ENCODE measurements at places on chromosomes 5 and 9.
A peak's percentile ranks its signal among the peaks of the same experiment; 100 is the strongest.

DNA sequence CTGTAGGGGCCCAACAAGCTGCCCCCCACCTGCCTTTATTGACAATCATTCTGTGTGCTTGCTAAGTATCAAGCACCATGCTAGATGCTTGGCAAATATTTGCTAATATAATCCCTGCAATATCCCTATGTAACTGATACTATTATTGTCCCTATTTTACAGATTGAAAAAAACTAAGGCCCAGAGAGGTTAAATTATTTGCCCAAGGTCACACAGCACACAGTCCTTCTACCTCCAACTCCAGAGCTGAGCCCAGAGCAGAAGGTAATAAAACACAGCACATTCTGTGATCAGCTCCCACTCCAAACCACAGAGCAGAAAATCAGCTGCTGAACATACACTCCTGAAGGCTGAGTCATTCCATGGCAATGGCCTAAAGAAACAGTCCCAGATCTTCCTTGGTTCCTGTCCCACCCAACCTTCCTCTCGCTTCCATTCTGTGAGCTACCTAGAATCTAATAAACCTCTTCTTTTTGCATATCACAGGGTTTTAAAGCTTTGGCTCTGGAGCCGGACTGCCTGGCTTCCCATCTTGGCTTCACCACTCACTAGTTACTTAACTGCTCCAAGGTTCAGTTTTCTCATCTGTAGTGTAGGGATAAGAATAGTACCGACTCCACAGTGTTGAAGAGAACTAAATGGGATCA, 66.7 kb upstream of the ADRA1B start:
- peak; percentile 91 for DNase-seq

DNA sequence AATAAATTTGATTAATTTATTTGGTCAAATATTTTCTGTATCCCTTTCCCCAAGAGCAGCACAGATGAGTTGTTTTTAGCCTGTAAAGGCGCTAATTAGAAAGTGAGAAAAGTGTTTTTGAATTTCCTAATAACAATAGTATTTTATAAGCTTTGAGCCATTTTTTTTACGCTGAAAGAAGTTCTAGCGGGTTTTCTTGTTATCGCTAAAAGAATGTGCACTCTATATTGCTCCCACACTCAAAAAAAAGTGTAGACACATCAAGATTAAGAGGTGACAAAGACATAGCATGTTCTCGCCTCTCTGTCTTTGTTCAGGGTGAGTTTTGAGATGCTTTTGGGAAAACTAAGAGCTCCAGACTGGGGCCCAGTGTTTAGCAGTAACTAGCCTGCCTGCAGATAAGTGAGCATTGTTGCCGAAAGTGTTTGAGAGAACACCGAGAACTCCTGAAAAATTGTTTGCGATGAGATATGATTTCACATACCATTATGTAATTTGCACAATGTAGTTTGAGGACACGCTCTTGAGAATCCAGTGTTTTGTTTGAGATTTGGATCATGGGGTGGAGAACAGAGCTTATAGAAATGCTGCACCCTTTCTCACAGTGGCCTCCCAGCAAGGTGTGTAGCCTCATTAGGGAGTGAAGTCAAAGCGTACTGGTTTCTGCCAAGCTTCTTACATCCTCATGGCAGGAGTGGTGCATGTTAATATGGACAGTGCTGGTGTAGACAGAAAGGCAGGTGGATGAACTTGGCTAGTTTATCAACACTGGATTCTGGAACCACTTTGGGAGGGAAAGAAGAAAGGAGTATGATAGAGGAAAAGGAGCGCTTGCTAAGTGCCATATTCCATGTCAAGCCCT, 1.5 kb downstream of the F2R start:
- DNase-seq = no peak

GRCh38 chr9:37218800-37219425, 98.5 kb downstream of the ZCCHC7 start:
- no peak for DNase-seq

GRCh38 chr5:148388696-148389095, 4.9 kb downstream of the FBXO38 start:
- peak; percentile 23 for DNase-seq

DNA sequence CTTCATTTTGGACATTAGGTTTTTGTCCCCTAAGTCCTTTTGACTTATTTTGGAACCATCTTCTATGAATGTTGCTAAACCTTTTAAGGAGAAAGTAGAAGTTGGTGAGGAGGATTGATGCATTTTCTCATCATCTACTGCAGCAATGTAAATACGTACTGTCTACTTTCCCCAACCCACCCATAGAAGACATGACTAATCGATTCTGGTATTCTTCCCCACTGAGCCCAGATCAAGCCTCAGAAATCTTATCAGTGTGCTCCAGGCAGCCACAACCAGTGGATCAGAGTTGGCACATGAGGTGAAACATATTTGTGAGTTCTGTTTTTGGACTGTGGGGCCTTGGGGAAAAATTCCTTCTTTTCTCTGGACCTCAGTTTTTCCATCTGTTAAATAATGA, 57.7 kb downstream of the FGF18 start:
- no peak for DNase-seq

GRCh38 chr5:116543501-116543900, 31.1 kb downstream of the SEMA6A start:
- no peak for DNase-seq

DNA sequence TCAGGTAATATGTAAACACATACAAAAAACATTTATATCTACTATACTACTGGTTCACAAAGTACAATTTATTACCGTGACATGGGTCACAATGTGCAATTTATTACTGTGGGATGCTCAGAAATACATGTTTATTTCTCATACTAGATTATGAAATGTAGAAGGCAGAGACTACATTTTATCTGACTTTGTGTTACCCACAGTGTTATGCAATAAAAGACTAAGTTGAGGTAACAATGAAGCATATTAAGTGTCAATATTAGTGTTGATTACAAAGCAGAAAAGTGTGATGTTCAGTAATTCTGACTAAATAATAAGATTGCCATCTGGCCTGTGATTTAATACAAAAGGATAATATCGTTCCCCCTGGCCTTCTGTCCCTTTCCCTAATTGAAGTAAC, 42.4 kb downstream of the CPLANE1 start:
- no peak for DNase-seq

- peak; percentile 32 for DNase-seq
These were observed 2.9 kb upstream of the CSF2 start for GRCh38 chr5:132070460-132071337.

DNA sequence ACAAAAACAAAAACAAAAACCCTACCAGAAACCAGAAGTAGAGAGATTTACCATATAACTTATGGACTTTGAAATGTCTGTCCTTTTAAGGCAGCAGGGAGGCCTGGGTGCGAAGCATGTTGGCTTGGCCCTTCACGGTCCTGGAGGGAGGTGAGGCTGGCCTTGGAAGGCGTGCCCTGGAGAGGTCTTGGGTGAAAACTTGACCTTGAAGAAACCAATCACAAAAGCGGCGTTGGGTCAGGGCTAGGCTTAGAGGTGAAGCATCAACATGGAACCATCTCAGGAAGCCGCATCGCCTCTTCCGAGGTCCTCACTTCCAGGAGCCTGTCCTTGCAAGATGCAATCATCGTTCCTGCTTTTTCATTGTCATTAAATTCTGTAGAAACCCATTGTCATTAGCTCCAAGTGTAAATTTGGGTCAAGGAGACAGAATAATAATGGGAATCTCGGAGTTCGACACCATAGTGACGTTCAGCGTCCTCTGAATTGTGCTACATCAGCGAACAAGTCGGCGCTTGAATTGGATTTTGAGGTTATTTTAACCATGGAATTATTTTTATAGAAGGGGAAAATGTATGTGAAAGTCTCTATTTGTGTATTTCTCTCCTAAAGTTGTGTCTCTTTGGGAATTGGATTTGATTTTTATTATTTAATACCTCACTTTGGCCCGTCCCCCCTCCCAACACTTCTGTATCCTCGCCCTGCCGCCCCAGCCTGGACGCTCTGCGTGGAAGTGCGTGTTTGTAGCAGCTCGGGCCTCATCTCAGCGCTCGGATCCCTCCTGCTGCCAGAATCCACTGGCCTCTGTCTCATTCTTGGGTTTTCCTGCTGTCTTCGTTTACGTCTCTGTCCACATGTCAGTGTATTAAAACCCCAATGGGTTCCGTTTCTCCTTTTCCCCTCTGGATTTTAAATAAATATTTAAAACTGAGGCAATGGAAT, 11.1 kb upstream of the ORM1 start:
- no peak for DNase-seq

DNA sequence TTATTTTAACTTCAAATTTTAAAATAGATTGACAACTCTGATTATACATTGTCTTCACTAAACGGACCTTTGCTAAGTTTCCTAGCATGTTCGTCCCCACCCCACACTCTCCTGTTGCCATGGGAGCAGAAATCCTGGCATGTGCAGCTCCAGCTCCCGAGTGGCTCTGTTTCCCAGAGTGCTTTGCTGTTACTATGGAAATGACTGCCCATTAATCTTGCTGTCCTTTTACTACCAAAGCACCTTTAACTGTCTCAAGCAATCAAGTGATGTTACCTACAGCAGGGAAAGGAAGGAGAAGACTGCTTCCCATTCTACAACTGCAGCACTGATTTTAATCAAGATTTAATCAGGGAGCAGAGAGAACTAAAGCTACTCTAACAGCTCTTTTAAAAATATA, 212.0 kb upstream of the KIF2A start:
- peak; percentile 16 for DNase-seq

DNA sequence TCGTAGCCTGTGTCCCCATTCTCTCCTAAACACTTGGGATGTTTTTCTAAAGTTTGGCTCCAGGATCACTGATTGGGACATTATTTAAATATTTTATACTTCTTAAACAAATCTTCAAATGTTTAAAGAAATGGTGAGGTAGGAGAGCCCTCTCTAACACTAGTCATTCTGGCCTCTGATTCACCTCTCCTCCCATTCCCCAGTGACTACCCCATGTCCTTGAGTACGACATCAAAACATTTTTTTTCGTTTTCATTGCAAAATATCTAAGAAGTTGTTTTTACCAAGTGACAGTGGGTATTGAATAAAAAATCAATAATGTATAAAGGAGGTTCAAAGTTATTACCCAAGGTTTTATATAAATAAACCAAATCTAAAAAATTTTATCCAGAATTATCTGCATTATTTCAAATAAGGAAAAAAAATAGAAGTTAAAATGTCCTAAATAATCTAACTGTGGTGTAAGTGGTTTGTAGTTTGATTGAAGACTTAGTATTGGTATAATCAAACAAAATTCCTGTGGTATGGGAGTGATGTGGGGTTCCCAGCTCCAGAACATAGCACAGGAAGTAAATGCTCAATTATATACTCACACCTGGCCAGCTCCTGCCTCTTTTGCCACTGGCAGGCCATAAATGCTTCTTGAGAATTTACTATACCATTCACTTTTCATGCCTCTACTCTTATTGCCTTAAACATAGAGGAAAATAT, 51.1 kb downstream of the MAST4 start:
- peak; percentile 62 for DNase-seq

DNA sequence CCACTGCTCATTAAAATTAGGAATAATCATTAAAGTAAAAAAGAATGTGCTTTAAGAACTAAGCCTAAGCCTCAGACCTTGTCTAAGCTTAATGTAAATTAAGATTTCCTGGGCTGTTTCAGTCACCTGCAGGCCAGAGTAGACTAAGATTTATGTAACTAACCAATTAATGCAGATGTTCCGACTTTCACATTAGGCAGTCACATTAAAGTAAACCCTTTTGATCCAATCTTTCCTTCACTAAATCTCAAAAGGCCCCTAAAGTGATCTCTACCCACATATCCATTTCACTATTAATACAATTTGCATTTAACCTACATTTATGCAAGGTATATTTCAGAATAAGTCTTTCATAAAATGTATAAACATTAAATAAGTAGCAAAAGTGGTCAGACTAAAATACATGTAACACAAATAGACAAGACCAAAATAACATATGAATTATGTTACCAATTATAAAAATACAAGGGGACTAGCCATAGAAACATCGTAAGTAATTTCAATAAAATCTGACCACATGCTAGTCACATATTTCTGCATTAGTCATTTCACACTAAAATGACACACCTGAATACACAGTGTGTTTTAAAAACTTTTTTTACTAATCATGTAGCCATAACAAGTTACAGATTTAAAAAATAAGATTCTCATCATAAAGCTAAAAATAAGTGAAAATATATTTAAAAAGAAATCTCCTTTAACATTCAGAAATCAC, 7.7 kb downstream of the NR3C1 start:
- peak; percentile 34 for DNase-seq

- DNase-seq = peak; percentile 77
These were observed 18.9 kb downstream of the SLC22A5 start for GRCh38 chr5:132388244-132389050.

- DNase-seq = peak; percentile 49
These were observed 41.9 kb upstream of the CFAP157 start for GRCh38 chr9:127664678-127665507.

DNA sequence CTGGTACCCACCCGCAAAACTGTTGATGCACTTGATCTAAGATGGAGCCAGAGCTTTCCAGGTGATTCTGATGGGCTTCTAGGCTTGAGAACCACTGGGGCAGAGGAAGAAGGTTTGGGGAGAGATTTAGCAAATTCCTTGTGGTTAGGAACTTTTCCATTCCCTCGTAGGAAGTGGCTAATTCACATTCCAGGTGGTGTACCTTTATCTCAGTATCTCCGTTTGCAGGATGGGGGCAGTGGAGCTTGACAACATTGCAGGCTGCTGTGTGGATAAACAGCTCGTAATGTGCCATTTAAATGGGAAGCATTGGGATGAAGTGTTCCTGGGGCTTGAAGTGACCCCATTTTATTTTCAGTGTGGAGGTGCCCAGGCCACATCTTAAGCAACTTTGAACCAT, 172.9 kb upstream of the IL12B start:
- DNase-seq = no peak

DNA sequence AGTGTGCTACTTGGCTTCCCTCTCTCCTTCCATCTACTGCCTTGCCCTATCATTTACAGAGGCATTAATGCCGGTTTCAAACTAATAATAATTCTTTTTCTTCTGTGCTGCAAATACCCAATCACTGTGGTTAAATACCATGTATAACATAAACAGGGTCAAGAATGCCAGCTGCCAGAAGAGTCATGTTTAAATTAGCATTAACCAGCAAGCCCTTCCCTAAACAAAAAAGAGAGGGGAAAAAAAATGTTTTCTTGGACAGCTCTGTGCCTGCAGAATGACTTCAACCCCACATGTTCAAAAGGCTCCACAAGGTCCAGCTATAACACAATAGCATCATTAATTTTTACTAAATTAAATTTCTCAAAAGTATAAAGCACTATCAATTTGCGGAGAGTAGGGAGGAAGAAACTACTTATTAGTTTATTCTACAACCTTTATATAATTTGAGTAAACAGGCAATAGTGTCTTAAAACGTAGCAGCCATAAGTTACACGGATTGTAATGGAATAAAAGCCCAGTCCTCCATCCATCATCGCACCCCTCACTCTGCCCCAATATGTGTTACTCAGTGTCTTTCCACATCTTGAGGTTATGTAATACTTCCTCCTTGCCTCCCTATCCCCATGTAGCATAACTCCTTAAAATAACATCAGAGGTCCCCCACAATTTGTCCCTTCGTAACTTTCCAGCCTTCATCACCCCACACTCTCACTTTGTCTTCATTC, 3.9 kb downstream of the LPAR1 start:
- peak; percentile 55 for DNase-seq

DNA sequence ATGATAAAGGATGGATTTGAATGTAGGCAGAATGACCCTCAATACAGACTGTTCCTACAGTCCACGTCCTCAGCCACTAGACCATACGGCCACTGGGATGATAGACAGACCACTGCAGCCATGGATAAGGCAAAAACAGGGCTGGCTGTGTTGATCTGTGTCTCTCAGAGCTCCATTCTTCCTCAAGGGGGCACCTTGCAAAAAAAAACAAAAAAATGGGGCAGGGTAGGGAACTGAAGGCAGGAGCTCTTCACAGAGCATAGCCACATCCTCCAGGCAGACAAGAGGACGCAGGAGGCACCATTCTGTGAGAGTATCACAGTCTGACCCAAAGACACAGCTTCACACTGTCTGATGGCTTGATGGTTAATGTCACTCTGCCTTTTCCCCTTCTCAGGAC, 61.2 kb upstream of the GABRP start:
- no peak for DNase-seq

Measured in fibroblast of mammary gland (primary cell).